ENCODE measurements at places on chromosomes 6 and 20.
A peak's percentile ranks its signal among the peaks of the same experiment; 100 is the strongest.

DNA sequence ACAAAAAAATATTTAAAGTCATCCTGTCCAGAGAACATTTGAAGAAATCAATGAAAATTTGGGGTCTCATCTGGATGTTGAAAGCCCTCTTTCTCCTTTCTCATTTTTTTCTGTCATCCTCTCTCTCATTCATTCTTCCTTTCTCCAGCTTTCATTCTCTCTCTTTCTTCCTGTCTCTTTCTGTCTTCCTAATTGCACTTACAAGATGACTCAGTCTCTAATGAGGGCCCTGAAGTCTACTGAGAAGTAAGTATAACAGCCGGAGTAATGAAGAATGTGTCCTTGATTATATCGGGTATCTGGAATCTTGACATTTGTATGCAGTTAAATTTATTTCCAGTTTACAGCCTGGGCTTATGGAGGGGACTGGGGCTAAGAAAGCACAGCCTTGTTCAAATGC lies 232.2 kb upstream of the SULF2 start:
- DNase-seq: no peak

DNA sequence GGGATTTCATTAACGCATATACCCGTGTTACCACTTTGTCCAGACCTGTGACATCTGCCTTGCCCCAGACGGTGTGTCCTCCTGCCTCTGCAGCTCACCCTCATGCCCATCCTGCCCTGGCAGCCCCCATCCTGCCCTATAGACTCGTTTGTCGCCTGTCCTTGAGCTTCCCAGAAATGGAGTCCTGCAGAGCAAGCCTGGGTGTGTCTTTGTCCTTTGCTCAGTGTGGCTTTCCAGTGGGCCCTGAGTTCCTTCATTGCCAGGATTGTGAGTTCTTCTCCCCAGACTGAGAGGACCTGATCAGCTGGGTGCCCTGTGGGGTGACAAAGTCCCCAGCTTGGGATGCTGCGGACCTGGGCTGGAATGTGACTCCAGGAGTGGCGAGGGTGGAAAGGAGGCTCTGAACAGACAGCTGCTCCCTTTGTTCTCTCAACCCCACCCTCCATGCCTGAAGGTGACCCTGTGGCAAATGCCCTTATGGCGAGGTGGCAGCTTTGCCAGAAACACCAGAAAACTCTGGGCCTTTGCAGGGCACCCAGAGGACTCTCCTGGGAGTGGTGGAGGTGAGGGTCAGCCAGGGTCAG lies 2.4 kb upstream of the CST3 start:
- DNase-seq: no peak

GRCh38 chr20:63552481-63553249 lies 1.3 kb upstream of the FNDC11 start:
- peak; percentile 70 for DNase-seq

- no peak for DNase-seq
These were observed 54.1 kb upstream of the SASH1 start for GRCh38 chr6:148288541-148288940.

GRCh38 chr20:23081263-23081819 lies 4.8 kb downstream of the CD93 start:
- no peak for DNase-seq

DNA sequence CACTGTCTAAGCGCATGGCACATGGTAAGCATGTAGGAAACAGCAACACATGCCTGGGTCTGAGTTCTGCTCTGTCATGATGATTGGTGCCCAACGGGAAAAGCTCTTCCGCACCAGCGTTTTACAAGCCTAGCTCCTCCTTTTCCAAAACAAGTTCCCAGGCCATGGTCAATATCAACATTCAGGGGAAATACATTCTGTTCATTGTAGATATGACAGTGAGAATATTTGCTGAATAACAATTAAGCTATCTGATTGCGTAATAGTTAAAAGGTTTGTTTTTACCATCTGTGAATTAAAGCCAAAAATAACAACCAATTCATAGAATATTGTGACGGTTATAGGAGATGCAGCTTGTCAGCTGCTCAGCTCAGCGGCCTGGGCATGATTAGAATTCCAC lies 404.3 kb upstream of the SLC35B3 start:
- no peak for DNase-seq

DNA sequence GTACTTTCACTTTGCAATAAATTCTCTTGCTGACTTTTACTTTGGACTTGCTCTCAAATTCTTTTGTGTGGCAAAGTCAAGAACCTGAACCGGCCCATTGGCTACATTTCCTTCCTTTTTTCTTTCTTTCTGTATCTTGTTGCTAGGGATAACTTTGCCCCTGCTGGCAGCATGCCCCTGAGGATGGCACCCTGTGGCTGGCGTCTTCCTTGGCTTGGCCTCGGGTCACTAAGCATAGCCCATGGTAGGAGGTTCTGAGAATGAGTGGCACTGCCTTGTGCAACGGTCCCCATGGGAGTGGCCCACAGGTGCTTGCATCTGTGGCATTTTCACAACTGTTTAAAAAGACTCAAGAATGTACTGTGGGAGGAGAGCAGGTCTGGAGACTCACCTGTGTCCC lies 14.0 kb upstream of the HLA-F start:
- DNase-seq: no peak

- DNase-seq: no peak
These were observed 5.2 kb downstream of the TENT5A start for GRCh38 chr6:81747327-81747726.

- DNase-seq: no peak
These were observed 56.4 kb downstream of the B4GALT5 start for GRCh38 chr20:49657118-49657901.

Measured in CD4-positive, alpha-beta T cell treated with Interleukin-4 for 1 hour (primary cell).